ENCODE measurements at places on chromosomes 3 and 15. TPM values are rescaled to one million over a fixed set of nuclear protein-coding genes. Genes with fewer than 3 reads are reported as not detected.

DNA sequence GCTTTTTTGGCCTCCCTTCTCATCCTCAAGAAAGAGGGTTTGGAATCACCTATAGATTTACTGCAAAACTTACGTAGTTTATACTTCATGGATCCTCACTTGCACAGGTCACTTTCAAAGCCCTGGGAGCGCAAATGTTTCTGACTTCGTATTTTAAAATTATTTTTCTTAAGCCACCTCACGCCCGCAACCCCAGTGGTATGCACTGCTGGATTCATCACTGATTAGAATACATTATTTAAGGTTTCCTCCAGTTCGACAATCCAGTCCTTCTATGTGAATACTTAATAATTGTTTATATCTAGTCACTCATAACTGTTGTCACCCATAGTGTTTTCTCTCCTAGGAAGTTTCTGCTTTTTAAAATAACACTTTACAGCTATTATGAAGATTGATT lies 339.9 kb downstream of the CHL1 start:
- peak overlapping the region; percentile 36 for H3K4me3 ChIP-seq
- H3K4me1 ChIP-seq = no peaks in the 10 kb centered on the region
- H3K27me3 ChIP-seq = no peaks in the 10 kb centered on the region
- H3K36me3 ChIP-seq = no peaks in the 10 kb centered on the region
- no peak overlapping the region for H3K27ac ChIP-seq
- no peak for DNase-seq

GRCh38 chr3:143895805-143896204 lies 47.5 kb upstream of the SLC9A9 start:
- no peak for DNase-seq
- H3K27me3 ChIP-seq = no peaks in the 10 kb centered on the region
- H3K27ac ChIP-seq = no peak overlapping the region
- no peak overlapping the region for H3K4me3 ChIP-seq
- no peaks in the 10 kb centered on the region for H3K4me1 ChIP-seq

DNA sequence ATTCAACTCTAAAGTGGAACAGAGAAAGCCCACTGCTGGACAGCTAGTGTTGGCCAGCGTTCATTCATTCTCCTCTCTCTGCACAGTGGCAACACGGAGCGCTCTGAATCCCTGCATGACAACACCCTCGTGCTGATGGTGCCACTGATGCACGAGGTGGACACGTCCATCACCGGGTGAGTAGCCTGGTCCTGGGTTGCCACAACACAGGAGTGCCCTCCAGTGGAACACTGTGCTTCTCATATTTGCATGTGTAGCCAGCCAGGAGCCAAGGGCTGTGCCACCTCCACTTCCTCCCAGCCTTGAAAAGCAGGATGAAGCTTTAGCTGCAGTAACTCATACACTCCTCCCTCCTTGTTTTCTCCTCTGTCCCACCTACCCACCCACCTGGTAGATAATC lies 120.0 kb upstream of the CTDSPL start:
- H3K36me3 ChIP-seq = no peaks in the 10 kb centered on the region
- H3K27me3 ChIP-seq = no peaks in the 10 kb centered on the region
- H3K4me1 ChIP-seq = no peaks in the 10 kb centered on the region
- no peak overlapping the region for H3K27ac ChIP-seq

GRCh38 chr15:84658080-84658787 lies at the start of gene NMB:
Gene NMB (minus strand): TSS chr15:84658199. CDS start chr15:84658152, 47 bp downstream.
- H3K36me3 ChIP-seq = no peaks in the 10 kb centered on the region
- peak within 1 kb of the TSS; percentile 93 for H3K27ac ChIP-seq
- peak within 1 kb of the TSS; percentile 63 for H3K4me3 ChIP-seq

DNA sequence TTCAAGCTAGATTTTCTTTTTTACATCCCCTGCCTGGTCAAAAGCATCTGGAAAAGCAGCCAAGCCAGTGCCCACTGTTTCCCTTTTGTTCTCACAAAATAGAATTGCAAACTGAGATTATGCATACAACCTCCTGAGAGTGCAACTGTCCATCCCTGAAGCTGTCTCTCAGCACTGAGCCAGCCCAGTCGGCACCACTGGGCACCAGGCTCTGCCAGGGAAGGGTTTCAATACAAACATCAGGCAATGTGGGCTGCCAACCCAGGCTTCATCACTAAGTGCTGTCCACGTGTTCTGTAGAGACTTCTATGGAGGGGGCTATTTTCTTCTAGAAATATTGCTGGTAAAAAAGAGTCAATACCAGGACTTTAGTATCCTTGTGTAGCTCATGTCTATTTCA lies 356.3 kb upstream of the TBL1XR1 start:
- no peak overlapping the region for H3K27ac ChIP-seq
- H3K27me3 ChIP-seq = no peaks in the 10 kb centered on the region

ERC2 gene
- total RNA-seq = 0.98 TPM
